ENCODE measurements at places on chromosomes 2 and 18.

DNA sequence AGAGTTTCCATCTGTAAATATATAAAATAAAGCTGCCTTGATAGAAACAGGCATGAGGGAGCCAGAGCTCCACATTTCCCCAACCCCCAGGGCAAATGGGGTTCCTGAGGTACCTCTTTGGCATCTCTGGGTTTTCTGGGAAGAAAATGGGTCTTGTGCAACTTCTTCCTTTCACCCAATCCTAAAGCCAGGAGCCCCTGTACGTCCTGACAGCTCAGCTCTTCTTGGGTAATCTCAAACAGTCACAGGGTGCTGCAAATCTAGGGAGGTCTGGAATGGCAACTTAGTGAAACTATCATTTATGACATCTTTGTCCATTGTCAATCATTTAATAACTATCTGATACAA is 36.6 kb upstream of the STAT1 start:
- no peak for DNase-seq

GRCh38 chr2:1498176-1498575 is 84.9 kb downstream of the TPO start:
- DNase-seq, result no peak

- DNase-seq, result no peak
These were observed 14.2 kb upstream of the ANKRD44 start for GRCh38 chr2:197324801-197325200.

- no peak for DNase-seq
These were observed 7.0 kb upstream of the CLIP4 start for GRCh38 chr2:29108225-29108624.

GRCh38 chr2:15507061-15507460 is 54.1 kb downstream of the NBAS start:
- no peak for DNase-seq

- DNase-seq, result no peak
These were observed 26.8 kb upstream of the SPATA3 start for GRCh38 chr2:230968921-230969658.

GRCh38 chr2:75428060-75428459 is 132.7 kb downstream of the EVA1A start:
- no peak for DNase-seq

GRCh38 chr2:152134488-152135280 is 35.8 kb upstream of the CACNB4 start:
- DNase-seq, result no peak

DNA sequence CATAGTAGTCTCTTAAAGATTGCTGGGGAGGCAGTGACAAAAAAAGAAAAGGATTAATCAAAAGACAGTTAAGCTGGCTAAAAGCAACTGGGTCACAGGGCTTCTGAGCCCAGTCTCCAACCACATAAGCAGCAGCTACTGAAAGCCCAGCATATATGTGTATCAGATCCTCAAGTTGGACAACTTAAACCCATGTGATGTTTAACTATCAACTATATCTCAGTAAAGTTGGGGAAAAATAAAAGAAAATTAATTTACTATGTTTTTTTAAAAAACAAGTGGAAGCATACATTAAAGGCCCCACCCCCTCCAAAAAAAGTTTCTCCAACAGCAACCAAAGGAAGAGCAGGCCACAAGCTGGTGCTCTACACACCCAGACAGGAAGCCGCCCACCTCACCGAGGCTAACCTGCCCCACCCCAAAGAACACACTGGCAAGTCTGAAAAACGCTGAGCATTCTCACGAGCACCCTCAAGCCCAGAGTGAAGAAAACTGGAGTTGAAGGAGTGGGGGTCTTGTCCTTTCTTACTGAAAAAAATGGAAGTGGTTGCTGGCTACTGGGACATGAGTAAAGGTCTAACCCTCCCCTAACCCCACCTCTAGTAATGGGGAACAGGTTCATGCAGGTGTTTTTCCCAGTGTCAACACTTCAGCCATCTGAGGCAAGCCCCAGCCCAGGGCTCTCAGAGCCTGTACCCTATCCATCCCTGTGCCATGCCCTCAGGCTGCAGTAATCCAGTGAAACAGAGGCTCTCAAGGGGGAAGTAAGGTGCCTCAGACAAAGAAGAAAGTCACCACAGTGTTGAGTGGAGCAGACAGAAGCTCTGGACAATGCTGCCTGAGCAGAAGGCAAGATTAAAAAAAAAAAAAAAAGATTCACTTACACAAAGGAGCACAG is 106.3 kb downstream of the GYPC start:
- DNase-seq, result no peak

- no peak for DNase-seq
These were observed 34.0 kb downstream of the DOCK10 start for GRCh38 chr2:225008179-225008856.

- peak; percentile 69 for DNase-seq
These were observed 79.7 kb upstream of the MSH2 start for GRCh38 chr2:47323009-47323821.

- peak; percentile 92 for DNase-seq
These were observed 819 bp upstream of the KLF11 start for GRCh38 chr2:10042301-10043161.

DNA sequence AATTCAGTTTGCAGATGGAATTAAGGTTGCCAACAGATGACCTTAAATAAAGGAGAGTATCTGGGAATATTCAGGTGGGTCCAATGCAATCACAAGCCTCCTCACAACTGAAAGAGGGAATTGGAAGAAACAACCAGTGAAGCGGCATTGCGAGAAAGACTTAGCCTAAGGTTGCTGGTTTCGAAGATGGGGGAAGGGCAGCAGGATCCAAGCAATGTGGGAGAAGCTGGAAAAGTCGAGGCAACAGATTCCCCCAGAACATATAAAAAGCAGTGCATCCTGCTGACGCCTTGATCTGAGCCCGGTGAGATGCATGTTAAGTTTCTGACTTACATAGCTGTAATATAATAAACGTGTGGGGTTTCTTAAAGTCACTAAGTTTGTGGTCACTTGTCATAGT is 162.5 kb downstream of the NDUFA10 start:
- no peak for DNase-seq

- DNase-seq, result no peak
These were observed 80.9 kb downstream of the PTRHD1 start for GRCh38 chr2:24712296-24712695.

DNA sequence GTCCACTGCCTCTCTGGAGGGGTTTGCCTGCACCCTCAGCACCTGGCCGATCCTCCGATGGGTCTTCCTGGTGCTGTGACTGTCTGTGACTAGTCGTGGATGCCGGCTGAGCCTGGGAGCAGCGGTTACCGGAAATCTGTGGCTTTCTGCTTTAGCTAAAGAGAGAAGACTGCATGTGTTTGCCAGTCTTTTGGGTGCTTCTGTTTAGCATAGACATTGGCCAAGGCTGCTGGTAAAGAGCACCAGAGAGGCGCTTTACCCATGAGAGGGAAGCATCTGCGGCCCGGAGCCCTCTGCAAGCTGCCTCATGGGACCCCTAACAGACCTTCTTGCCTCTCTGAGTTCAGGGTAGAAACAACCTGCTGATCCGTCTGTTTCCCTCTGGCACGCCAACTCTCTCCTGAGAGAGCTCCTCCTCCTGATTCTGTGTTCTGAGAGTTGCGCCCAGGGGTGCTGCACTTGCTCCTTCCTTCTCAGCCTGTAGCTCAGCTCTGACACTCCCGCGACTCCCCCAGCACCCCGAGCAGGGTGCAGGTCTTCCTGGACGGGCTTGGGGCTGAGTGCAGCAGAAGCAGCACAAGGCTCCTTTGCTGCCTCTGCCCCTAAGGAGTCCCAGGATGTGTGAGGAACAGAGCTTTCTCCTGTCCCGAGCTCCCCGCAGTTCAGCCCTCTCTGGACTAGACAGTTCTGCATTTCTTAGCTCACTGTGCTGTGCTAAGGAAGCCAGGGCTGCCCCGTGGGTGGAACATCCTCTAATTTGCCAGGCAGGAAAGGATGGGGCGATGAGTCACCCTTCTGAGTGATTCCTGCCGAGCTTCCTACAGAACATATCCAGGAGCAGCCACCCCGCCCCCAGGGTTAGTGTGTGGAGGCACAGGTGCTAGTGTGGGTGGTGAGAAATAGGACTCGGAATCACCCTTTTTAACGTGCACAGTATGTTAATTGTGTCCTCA is 203.2 kb downstream of the SH3RF3 start:
- DNase-seq, result peak; percentile 91

GRCh38 chr2:135409436-135409835 is 121.6 kb downstream of the ZRANB3 start:
- DNase-seq, result no peak

- no peak for DNase-seq
These were observed 51.9 kb upstream of the CWC22 start for GRCh38 chr2:180058993-180059392.

DNA sequence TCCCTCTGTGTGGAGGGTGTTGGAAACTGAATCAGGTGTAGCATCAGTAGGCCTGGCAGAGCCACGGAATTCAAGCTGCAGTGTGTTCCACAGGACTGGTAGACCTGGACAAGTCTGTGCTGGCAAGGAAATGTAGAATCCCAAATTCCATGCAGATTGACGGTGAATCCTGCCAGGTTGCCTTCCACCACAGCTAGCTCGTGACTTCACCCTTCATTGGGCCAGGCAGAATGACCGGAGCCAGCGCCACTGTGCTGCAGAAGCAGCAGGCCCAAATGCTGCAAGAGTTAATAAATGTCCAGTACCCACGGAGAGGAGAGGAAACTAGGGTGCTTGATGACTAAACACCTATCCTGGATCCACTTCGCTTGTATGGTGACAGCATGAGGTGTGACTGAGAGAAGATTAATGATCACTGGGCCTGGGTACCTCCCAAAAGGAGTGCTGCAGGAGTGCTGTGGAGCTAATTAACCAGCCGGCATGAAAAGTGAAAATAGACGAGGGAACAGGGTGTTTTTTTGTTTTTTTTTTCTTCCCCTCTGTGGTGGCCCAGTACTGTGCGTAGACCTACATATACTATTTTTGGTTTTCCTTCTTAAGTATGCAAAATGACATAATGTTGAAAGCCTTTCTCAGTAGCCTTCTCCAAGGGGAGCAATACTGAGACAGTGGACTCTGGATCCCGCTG is 122.2 kb downstream of the TANC1 start:
- no peak for DNase-seq

DNA sequence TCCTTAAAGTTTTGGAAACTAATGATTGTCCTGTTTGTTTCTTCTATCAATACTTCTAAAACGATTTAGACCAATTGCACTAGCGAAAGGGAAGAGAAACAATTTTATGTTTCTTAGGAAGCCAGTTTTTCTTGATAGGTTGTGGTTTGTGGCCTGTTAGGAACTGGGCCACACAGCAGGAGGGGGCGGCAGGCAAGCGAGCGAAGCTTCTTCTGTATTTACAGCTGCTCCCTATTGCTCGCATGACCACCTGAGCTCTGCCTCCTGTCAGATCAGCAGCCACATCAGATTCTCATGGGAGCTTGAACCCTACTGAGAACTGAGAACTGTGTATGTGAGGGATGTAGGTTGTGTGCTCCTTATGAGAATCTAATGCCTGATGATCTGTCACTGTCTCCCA is 201.5 kb upstream of the PXDN start:
- DNase-seq, result no peak

GRCh38 chr2:150716186-150716585 is 228.7 kb upstream of the RND3 start:
- DNase-seq, result no peak

- DNase-seq, result no peak
These were observed 379.9 kb downstream of the LPIN1 start for GRCh38 chr2:12126318-12126717.

DNA sequence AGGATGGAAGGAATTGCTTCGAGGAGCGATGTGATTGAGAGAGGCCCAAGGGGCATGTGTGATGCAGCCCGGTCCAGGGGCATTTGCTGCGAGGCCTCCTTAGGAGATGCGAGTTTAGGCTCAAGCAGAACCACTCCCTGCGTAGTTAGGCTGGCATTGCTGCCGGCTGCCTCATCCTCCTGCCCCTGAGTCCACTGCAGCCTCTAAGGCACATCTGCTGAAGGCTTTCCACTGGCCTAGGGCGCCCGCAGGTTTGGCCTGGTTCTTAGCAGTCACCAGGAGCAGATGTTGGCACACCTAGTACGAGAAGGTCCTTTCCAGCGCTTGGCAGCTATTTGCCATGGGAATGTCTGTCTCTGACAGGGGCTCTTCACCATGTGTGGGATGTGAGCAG is 20.7 kb downstream of the INPP5D start:
- DNase-seq, result no peak

DNA sequence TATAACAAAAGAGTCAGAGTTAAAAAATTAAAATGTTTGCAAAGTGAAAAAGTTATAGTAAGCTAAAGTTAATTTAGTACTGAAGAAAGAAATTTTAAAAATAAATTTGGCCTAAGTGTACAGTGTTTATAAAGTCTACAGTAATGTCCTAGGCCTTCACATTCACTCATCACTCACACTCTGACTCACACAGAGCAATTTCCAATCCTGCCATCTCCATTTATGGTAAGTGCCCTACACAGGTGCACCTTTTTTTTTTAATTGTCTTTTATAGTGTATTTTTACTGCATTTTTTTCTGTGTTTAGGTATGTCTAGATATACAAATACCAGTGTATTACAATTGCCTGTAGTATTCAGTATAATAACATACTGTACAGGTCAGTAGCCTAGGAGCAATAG is 562.9 kb downstream of the PIK3C3 start:
- DNase-seq, result no peak

GRCh38 chr2:63399156-63399555 is 189.1 kb downstream of the WDPCP start:
- no peak for DNase-seq

DNA sequence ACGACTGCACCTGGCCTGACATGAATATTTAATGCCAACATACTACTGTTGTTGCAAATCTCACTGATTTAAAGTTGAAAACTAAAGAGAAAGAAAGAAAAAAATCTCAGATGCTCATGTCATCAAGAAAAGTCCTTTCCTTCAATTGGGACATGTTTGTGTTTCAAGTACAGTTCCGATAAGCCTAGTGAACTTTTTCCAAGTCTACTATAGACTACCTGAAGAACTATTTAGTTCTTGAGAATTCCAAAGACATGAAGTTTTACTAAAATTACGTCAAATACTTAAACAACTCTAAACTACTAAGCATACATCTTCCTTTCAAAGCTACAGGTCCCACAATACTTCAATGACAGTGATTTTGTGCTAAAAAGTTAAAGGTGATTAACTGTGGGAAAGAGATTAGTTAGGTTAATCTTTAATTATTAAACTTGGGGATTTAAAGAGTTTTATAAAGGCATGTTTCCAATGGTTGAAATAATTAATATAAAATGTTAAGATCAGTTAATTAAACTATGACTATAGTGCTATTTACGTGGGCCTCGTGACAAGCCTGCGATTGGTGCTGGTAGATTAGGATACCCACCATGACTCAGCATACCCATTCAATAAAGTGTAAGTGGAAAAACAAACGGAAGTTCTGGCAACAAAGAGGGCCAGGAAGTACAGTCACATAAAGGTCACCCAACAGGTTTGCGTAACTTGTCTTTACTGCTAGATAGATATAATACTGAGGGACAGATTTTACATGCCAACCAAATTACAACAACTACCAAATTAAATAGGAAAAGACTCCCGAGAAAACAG is 55.5 kb downstream of the SEPTIN10 start:
- DNase-seq, result no peak
